ENCODE measurements at places on chromosomes 1 and 21. TPM values are rescaled to one million over a fixed set of nuclear protein-coding genes. Genes with fewer than 3 reads are reported as not detected.

DNA sequence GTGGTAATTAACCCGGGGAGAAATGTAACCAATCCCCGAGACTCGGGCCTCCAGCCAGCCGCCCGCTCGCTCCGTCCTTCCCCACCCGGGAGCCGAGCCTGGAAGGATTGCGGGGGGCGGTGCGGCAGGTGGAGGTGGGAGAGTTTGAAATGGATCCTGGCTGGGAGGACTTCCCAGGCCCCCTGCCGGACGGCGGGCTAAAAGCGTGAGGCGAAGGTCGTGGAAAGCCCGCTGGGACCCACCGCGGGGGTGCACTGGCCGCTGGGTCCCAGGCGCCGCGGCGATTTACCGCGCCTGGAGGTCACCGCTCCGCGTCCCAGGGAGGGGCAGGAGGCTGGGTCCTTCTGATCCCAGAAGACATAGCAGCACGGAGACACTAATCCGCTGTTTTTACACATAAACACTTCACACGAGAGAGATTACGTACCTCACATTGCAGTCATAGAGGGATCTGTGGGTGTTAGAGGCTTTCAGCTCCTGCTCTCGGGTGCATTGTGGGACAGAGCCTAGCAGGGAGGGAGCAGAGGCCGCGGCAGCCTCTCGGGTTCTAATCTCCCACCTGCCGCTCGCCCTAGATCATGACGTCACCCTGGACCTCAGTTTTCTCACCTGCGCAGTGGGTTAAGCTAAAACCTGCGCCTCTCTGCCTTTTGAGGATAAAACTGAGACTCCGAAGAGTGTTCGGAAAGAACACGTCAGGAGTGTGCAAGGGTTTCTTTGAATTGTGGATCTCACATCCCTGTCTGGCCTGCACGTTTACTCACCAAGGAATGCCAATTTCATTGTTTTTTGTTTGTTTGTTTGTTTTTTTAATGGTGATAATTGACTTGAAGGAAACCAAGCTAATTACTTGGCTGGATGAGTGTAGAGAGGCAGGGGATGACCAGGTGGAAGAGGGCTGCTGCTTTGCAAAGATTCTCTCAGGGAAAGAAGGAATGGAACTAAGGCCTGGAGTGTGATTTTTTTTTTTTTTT, 17.1 kb upstream of the TMEM9 start:
- peak; percentile 85 for DNase-seq

- DNase-seq: peak; percentile 16
Observed at GRCh38 chr1:154499446-154499845, 2.6 kb upstream of the TDRD10 start.

DNA sequence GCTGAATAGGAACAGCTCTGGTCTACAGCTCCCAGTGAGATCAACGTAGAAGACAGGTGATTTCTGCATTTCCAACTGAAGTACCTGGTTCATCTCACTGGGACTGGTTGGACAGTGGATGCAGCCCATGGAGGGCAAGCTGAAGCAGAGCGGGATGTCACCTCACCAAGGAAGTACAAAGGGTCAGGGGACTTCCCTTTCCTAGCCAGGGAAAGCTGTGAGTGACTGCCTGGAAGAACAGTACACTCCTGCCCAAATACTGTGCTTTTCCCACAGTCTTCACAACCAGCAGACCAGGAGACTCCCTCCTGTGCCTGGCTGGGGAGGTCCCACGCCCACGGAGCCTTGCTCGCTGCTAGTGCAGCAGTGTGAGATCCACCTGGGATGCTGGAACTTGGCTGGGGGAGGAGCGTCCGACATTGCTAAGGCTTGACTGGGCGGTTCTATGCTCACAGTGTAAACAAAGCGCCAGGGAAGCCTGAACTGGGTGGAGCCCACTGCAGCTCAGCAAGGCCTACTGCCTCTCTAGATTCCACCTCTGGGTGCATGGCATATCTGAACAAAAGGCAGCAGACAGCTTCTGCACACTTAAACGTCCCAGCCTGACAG, 14.7 kb downstream of the CR1L start:
- no peak for DNase-seq

DNA sequence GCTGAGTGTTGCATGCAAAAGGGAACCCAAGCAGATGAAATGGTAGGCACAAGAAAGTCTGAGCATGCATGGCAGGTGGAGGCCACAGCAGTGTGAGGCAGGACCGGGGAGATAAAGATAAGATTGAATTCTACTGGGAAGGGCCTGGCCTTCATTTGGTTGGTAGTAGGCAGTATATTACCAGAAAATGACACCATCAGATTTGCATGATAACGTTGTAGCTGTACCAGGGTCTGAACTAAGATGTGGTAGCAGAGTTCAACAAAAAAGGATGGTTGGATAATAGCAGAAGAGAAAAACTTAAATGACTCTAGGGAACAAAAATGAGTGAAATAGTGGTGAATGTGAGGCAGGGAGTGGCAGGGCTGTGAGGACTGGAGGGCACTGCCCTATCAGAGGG, 75.6 kb upstream of the DNAJC6 start:
- no peak for DNase-seq

GRCh38 chr21:33871171-33871570, 44.4 kb downstream of the ATP5PO start:
- DNase-seq: no peak

Gene CASQ1
- not detected for total RNA-seq

Gene ITGB2
- total RNA-seq: 343 TPM

- DNase-seq: no peak
Observed at GRCh38 chr1:113534875-113535274, 144.6 kb downstream of the MAGI3 start.

Gene LAPTM5
- total RNA-seq: 229 TPM

DNA sequence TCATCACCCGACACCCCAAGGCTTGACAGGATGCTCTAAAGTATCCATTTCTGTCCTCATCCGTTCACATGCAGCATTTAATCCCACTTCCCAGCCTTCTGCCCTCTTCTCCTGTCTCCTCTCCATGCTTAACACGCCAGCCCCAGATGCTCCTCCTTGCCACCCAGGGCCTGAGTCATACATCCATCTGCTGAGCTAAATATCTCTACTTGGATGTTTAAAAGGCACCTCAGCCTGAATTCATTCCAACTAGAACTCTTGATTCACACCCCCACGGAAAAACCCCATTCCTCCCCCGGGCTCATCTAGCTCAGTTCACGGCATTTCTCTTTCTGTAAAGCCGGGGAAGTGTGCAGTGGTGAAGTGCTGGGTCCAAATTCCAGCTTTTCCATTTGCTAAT, 27.7 kb downstream of the TEX35 start:
- no peak for DNase-seq

DNA sequence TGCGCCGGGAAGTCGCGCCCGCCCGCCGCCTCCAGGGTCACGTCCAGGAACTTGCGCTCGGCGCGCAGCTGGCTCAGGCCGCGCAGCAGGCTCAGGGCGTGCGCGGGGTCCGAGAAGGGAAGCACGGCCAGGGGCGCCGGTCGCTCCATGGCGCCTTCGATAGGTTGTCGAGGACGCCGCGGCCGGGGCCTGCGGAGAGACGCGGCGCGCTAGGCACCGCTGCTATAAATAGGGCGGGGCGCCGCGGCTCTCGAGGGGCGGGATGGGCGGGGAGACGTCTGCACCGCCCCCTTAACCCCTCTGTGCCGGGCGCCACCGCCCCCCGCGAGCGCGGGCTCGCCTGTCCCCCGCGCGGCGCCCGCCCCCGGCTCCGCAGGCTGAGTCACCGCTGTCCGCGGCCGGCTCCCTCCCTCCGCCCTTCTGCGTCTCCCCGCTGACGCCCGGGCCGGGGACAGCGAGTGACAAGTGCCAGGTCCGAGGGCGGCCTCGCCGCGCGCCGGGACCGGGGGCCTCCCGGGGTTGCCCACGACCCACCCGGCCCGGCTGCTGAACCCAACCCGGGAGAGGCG, at the start of gene KLHL21:
Gene KLHL21, minus strand, starts transcription at position 201 of the 569 bp plus-strand sequence. Its CDS starts 52 bp downstream, at position 149.
- peak; percentile 90 for DNase-seq

Gene BRDT
- not detected for total RNA-seq

- no peak for DNase-seq
Observed at GRCh38 chr1:61344696-61345095, 262.3 kb downstream of the NFIA start.

DNA sequence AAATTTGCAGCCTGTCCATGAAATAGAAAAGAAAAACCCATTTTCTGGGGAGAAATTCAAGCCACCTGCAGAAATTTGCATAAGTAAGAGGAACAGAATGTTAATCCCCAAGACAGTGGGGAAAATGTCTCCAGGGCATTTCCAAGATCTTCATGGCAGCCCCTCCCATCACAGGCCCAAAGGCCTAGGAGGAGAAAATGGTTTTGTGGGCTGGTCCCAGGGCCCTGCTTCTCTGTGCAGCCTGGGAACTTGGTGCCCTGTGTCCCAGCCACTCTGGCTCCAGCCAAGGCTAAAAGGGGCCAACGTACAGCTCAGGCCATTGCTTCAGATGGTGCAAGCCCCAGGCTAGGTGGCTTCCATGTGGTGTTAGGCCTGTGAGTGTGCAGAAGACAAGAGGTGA, 155.6 kb downstream of the PRDM2 start:
- no peak for DNase-seq

- DNase-seq: no peak
Observed at GRCh38 chr1:242447689-242448088, 76.8 kb downstream of the PLD5 start.

- no peak for DNase-seq
Observed at GRCh38 chr21:14046401-14046800, 164.4 kb downstream of the LIPI start.

GRCh38 chr1:79811173-79811572, 804.6 kb upstream of the ADGRL4 start:
- no peak for DNase-seq

Gene SLC22A15
- total RNA-seq: 0.25 TPM

DNA sequence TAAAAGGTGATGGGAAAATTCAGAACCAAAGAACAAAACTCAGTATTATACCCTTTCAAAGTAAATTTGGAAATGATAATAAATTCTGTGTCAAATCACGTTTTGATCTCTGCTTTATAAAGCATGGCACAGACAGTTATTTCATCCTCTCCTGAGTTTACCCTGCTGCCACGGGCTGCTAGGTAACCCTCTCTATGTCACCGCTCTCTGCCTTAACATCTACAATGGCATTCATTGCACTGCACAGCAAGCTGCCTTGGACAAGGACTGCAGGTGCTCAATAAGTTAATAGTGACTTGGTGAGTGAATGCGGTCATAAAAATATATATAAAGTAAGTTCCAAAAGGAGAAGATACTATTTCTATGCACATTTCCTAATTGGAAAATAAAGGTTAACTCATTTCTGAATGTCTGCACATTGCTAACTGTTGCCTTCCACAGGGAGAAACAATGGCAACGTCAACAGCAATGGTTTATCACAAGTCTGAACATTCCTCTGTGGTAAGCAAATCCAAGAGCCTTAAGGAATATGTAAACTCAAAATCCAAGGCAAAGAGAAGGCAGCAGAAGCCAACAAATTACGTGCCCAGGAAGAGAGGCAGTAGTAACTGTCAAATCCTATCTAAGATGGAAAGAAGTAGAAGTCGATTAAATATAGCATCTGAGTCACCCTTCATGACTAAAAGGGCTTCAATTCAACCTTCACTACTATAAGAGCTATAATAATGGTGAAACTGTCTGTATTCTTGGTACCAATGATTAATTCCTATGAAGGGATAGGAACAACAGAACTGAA, 19.4 kb downstream of the FYB2 start:
- DNase-seq: no peak

Gene SOAT1
- total RNA-seq: 58.7 TPM

Data from activated CD8-positive, alpha-beta T cell treated with anti-CD3 and anti-CD28 coated beads for 36 hours (primary cell).